ENCODE measurements at places on chromosomes 11 and 22.

DNA sequence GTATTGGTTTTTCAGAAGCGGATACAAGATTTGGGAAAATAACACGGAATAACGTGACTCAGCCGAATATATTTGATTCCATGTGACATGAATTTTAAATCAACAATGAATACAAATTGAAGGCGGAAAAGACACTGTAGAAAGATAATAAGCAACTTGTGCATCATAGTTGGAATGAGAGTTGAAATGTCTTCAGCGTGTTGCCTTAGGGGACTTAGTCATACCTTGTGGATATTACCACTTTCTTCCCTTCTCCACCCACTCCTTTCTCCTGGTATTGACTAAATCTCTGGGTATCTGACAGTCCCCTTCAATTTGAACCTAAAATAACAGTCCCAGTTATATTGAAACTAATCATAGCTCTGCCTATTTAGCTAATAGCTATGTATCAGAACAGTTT lies 2373.1 kb upstream of the RAG2 start:
- DNase-seq: no peak

GRCh38 chr11:126534141-126534805 lies 178.8 kb downstream of the ST3GAL4 start:
- no peak for DNase-seq

GRCh38 chr11:45754261-45754709 lies 50.7 kb upstream of the SLC35C1 start:
- DNase-seq: no peak

GRCh38 chr22:44412136-44412731 lies 85.8 kb downstream of the RTL6 start:
- no peak for DNase-seq

DNA sequence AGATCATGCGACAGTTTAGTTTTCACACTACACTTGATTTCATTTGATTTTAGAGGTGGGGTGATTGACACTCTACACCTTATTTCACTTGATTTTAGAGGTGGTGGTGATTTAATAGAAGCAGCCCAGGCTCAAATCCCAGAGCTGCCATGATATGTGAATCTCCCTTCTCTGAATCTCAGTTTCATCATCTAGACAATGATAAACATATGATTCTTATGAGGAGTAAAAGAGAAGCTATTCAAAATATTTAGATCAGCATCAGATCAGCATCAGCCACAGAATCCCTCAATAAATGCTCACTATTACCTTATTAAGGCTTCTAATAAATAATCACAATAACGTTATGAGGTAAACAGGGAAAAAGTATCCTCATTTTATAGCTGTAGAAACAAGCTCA lies 98.8 kb downstream of the MSANTD4 start:
- DNase-seq: no peak

- no peak for DNase-seq
These were observed 39.2 kb downstream of the ARFGAP2 start for GRCh38 chr11:47137476-47137875.

GRCh38 chr22:17968126-17968525 lies 56.2 kb downstream of the MICAL3 start:
- DNase-seq: no peak

DNA sequence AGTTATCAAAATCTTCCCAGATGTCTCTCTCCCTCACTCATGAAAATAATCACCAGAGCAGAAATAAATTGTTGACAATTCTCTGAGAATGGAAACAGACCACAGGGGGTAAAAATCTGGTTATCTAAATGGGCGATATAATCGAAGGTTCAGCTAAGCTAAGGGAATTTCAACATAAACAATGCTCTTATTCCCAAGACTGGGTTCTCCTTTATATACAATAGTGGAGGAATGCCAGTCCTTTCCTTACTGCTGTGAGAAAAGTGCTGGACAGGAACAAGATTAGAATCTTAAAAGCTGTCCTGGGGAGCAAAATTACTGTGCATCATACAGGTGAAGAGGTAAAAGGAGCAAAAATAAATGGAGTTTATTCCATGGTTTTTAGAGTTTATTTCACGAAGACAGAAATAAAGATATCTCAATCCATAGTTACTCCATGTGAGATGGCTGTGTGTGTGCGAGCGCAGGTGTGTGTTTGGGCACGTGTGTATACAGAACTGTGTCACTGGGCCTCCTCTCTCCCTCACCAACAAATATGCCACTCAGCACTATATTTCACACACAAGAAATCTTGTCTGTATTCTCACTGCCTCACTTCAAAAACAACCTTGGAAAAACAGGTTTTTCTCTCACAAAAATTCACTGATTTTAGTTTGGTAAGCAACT lies 385.6 kb downstream of the DCDC1 start:
- no peak for DNase-seq

- DNase-seq: no peak
These were observed 429.0 kb downstream of the BRD1 start for GRCh38 chr22:49398646-49399045.

- DNase-seq: no peak
These were observed 37.6 kb upstream of the PARVG start for GRCh38 chr22:44143105-44143474.

DNA sequence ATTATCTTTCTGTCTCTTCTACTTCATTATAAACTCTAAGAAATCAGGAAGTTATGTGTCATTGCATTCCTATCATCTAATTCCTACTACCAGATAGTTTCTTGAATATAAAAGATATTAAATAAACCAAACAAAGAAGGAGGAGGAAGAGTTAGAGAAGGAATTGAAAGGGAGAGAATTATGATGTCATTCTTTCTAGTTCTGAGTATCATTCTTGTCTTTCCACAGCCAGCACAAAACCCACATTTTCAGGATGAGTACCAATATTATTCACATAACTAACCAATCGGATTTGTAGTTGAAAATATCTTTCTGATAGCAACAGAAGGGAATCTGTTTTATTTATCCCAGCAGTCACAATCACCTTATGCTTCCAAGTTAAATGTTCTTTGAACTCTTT lies 13.3 kb downstream of the MS4A13 start:
- DNase-seq: no peak

GRCh38 chr11:26227301-26227746 lies 104.6 kb upstream of the ANO3 start:
- no peak for DNase-seq

GRCh38 chr11:128082574-128082973 lies 504.8 kb downstream of the ETS1 start:
- no peak for DNase-seq

DNA sequence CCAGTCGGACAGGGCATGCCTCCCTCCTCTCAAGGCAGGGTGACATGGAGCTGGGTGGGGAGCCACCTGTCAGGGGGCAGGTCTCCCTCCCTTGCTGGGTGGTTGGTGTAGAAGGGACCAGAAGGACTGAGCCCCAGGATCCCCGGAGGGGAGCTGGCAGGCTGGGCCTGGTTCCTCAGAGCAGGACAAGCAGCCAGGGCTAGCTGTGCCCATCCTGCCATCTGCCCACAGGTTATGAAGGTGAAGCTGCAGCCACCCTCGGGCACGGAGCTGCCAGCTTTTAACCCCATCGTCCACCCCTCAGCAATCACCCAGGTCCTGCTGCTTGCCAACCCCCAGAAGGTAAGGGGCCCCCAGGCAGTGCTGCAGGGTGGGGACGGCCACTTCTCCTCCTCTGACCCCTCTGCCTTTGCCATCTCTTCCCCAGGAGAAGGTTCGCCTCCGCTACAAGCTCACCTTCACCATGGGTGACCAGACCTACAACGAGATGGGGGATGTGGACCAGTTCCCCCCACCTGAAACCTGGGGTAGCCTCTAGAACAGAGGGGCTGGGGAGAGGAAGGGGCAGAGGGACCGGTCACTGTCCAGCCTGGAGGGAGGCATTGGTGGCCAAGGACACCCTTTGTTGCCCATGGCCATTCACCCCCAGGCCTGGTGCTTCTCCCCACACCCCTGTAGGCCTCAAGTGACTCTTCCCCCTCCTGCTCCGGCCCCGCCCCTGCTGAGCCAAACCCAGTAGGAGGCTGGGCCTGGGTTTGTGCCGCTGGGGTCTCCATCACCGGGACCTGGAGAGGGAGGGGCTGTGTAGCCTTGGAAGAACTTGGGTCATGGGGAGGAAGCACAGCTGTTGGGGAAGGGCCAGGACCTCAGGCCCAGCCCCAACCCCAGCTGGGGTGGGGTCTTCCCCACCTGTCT lies 7.0 kb upstream of the SH3BP1 start:
- DNase-seq: no peak

DNA sequence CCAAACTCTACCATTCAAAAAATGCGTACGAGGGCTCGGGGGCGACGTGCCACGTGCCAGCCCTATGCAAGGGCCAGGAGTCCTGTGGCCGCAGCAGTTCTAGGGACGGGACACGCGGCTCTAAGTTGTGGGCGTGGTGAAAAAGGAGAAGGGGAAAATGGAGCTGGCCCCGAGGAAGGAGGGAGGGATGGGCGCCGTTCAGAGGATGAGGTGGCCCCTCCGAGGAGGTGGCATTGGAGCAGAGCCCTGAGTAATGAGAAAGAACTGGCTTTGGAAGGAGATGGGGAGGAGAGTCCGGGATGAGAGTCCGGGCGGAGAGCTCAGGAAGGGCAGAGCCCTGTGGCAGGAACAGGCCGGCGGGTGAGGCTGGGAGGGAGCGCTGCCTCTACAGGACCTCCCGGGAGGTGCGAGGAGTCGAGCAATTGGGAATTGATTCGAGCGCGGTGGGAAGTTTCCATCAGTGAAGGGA lies 21.0 kb downstream of the OTUB1 start:
- no peak for DNase-seq

- DNase-seq: no peak
These were observed 8.8 kb downstream of the ZBED4 start for GRCh38 chr22:49862496-49862776.
